ENCODE measurements at places on chromosomes 5 and 9. TPM values are rescaled to one million over a fixed set of nuclear protein-coding genes. Genes with fewer than 3 reads are reported as not detected.

DNLZ gene
- 10.8 TPM for total RNA-seq

RLN1 gene
- not detected for total RNA-seq

WNT8A gene
- total RNA-seq = under 0.01 TPM

TLE1 gene
- total RNA-seq = 85.6 TPM

PLAC8L1 gene
- total RNA-seq = 0.29 TPM

GNAQ gene
- 54.2 TPM for total RNA-seq

SLC27A6 gene
- not detected for total RNA-seq

SLC9A3 gene
- total RNA-seq = 2.3 TPM

HTR1A gene
- not detected for total RNA-seq

INSL4 gene
- total RNA-seq = not detected

GRIN1 gene
- 0.10 TPM for total RNA-seq

SPINK1 gene
- total RNA-seq = not detected

ABLIM3 gene
- 40.5 TPM for total RNA-seq

KIF24 gene
- 3.7 TPM for total RNA-seq

MED7 gene
- total RNA-seq = 10.3 TPM

LMX1B gene
- total RNA-seq = not detected

HRCT1 gene
- total RNA-seq = 4.6 TPM

SPZ1 gene
- total RNA-seq = not detected

PCDHA11 gene
- total RNA-seq = 0.10 TPM

HABP4 gene
- total RNA-seq = 6.9 TPM

All from vein endothelial cell (primary cell).